ENCODE measurements at places on chromosomes 12 and 14. TPM values are rescaled to one million over a fixed set of nuclear protein-coding genes. Genes with fewer than 3 reads are reported as not detected.

DNA sequence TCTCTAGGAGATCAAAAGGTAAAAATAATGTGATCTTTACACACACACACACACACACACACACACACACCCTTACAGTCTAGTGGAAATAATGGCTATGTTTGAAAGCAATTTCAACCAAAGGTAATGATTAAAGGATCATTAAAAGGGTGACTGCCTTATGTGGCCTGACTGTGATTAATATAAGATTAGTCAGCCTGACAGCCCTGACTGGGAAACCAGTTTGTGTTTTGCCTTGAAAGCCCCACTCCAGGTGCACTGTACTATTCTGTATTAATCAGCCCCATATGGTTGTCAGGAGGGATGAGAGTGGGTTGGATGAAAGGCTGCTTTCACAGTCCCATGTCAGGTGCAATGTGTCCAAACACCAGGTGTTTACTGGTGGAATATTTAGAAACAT is 10.5 kb downstream of the RASSF9 start:
- no peak overlapping the region for H3K4me3 ChIP-seq
- no peak overlapping the region for H3K27ac ChIP-seq
- DNase-seq: no peak
- no peaks in the 10 kb centered on the region for H3K36me3 ChIP-seq

- no peak overlapping the region for H3K4me3 ChIP-seq
- peaks cover 43% of the 10 kb centered on the region for H3K4me1 ChIP-seq
- H3K27ac ChIP-seq: no peak overlapping the region
- H3K27me3 ChIP-seq: no peaks in the 10 kb centered on the region
Observed at GRCh38 chr14:102696332-102696731, 80.9 kb upstream of the TRAF3 start.

The CCNB1IP1 gene
- 30.0 TPM for total RNA-seq

DNA sequence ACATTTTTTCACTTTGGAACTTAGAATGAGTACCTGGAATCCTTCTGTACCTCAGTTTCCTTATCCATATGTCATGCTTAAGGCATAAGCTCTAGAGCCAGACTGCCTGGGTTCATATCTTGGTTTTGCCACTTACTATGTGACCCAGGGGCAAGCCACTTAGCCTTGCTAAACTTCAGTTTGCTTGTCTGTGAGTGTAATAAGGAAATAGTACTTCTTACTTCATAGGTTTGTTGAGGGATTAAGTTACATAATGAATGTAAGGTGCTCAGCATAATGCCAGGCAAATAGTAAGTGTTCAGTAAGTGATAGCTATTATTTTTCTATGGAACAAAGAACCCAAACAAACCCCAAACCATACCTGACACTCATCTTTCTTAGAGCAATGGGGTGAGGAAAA is 225.1 kb downstream of the BCAT1 start:
- H3K4me3 ChIP-seq: no peak overlapping the region
- H3K27me3 ChIP-seq: no peaks in the 10 kb centered on the region
- no peaks in the 10 kb centered on the region for H3K36me3 ChIP-seq
- H3K4me1 ChIP-seq: no peaks in the 10 kb centered on the region
- DNase-seq: no peak
- H3K27ac ChIP-seq: no peak overlapping the region

GRCh38 chr12:12474471-12474928 is 88.2 kb downstream of the DUSP16 start:
- H3K27ac ChIP-seq: no peak overlapping the region
- H3K4me3 ChIP-seq: no peak overlapping the region
- no peaks in the 10 kb centered on the region for H3K27me3 ChIP-seq
- H3K36me3 ChIP-seq: peaks cover 36% of the 10 kb centered on the region
- no peak for DNase-seq
